ENCODE measurements at places on chromosomes 5 and 9.

DNA sequence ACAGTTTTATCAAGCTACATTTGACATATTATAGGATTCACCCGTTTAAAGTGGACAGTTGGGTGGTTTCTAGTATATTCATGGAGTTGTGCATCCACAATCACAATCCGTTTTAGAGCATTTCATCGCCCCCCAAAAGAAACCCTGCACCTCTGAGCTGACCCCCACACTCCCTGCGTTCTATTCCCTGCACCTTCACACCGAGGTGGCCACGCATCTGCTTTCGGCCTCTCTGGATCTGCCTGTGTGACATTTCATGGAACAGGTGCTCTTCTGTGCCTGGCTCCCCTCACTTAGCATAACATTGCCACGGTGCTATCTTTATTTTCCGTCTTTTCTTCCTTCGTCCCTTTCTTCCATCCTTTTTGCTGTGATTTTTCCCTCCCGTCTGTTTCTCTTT is 32.7 kb downstream of the HRH2 start:
- no peaks in the 10 kb centered on the region for H3K4me1 ChIP-seq
- H3K36me3 ChIP-seq: no peaks in the 10 kb centered on the region
- no peak for DNase-seq
- no peak overlapping the region for H3K4me3 ChIP-seq
- no peak overlapping the region for H3K27ac ChIP-seq

DNA sequence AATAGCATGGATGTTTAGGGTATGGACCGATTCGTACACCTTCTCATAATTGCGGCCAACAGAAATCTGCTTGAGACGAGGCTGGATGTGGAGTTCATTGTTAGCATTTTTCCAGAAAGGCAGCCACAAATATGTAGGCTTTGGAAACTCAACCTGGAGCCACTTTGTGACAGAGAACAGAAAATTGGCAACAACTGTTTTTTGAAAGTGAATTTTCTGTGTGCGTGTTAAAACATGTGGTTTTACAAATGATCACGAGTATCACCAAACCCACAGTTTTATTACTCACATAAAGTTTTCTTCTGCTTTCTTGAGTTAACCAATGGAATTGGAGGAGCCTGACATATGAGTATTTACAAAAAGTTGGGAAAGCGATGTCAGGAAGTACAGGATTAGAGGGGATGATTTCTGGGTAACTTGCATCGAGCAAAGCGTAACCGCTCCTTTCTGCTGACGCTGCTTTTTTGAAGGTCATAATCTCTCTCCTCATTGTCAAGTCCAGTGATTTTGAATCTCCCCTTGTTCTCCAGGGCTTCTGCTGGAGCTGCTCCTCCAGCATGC is 138.5 kb upstream of the TAF11L2 start:
- no peak for DNase-seq
- H3K4me1 ChIP-seq: no peaks in the 10 kb centered on the region
- no peaks in the 10 kb centered on the region for H3K36me3 ChIP-seq
- H3K4me3 ChIP-seq: no peak overlapping the region
- H3K27me3 ChIP-seq: no peaks in the 10 kb centered on the region

DNA sequence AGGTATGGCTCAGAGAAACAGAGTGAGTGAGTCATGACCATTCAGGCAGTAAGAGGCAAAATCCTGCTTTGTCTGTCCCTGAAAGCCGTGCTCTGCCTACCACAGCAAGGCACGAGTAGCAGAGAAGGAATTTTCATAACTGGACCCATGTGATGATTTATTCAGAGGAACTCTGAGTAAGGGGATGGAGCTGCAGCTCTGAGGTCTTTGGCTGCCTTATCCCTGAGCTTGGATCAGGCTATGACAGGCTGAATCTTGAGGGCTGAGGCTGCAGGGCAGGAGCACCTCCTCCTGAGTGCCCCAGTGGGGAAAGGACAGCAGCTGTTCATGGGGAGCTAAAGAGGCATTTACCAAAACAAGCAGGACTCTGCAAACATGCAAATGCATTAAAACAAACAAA is 183.4 kb downstream of the PAPPA start:
- H3K27me3 ChIP-seq: no peaks in the 10 kb centered on the region
- no peak overlapping the region for H3K27ac ChIP-seq
- no peaks in the 10 kb centered on the region for H3K36me3 ChIP-seq
- H3K4me1 ChIP-seq: no peaks in the 10 kb centered on the region
- no peak for DNase-seq

DNA sequence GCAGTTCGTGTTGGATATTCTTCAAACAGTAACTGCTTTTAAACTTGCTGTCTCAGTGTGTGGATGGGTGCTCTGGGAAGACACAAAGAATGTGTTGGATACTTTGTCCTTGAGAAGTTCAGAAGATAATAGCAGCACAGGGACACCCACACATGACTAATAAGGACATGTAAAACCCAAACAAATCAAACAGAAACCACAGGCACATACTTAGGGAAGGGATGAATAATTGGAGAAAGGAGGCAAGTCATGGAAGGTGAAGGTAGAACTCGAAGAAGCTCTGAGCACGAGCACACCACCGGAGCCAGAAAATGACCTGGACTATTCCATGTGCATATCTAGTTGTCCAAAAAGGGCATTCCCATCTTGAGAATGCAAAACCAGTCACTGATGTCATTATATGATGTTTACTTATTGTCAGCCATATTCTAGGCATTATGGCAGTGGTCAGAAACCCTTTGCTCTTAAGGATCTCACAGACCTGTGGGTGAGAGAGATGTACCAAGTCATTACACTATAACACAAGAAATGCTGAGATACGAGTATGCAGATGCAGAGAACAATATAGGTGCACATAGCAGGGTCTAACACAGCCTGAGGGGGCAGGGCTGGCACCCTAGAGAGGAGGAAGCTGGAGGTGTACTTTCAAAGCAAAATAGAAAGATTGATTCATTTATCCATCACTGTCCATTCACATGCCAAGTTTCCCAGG is 152.9 kb downstream of the PIK3R1 start:
- no peaks in the 10 kb centered on the region for H3K36me3 ChIP-seq
- no peak overlapping the region for H3K4me3 ChIP-seq
- no peak overlapping the region for H3K27ac ChIP-seq
- DNase-seq: no peak
- no peaks in the 10 kb centered on the region for H3K4me1 ChIP-seq
- peaks cover 2% of the 10 kb centered on the region for H3K27me3 ChIP-seq

- H3K4me3 ChIP-seq: no peak overlapping the region
- DNase-seq: no peak
- no peaks in the 10 kb centered on the region for H3K27me3 ChIP-seq
- no peak overlapping the region for H3K27ac ChIP-seq
- H3K36me3 ChIP-seq: no peaks in the 10 kb centered on the region
Measured at GRCh38 chr5:126007841-126008240, 415.4 kb upstream of the GRAMD2B start.

GRCh38 chr5:65020492-65020891 is 251.8 kb downstream of the CWC27 start:
- no peaks in the 10 kb centered on the region for H3K27me3 ChIP-seq
- DNase-seq: no peak
- H3K27ac ChIP-seq: no peak overlapping the region
- no peaks in the 10 kb centered on the region for H3K36me3 ChIP-seq
